ENCODE measurements at places on chromosomes 2 and 18.

GRCh38 chr18:6954501-6954900, 163.1 kb downstream of the LAMA1 start:
- no peak for DNase-seq

GRCh38 chr2:69436938-69437750, at the start of gene NFU1:
TSS of gene NFU1 (minus strand) at chr2:69437435. CDS start at chr2:69437422, 13 bp downstream.
- DNase-seq: peak; percentile 92

GRCh38 chr2:18282026-18282425, 278.4 kb downstream of the RDH14 start:
- no peak for DNase-seq

DNA sequence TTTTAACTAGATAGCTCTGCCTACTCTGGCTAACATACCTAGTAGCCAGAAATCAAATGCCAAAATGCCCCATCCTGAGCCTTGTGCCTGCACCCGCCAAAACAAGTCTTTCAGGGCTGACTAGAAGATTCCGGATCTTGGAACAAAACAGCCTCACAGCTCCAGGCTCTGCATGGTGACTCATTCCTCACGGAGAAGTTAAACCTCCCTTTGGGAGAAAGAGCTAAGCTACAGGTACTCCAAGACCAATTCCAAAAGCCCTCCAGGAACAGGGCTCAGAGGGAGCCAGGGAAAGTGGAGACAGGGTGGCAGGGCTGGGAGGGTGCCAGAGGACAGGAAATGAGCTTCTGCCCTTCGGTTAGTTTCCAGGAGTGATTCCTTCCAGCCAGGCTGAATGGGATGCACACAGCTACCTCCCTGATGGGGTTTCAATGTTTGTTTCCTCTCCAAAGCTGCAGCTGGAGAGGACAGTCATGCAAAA, 295.6 kb downstream of the TNS1 start:
- DNase-seq: peak; percentile 72

All from RWPE1 (cell line).